ENCODE measurements at places on chromosomes 4 and X.

DNA sequence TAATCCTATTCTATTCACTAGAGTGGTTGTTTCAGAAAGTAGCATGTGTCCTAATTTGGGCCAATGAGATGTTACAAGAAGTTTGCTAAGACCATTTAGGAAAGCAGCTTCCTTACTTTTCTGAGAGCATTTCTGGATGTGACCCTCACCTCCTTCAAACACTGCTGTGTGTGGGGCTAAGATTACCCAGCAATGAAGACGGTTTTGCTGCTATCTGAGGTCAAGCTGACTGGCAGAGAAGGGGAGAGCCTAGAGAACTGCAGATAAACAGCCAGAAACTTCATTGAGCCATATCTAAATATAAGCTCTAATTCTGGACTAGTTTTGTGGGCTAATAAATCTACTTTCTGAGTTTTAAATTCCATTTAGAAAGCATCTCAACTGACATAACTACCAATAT, 36.4 kb downstream of the ZAR1 start:
- DNase-seq = no peak

GRCh38 chr4:25823632-25824031, 39.2 kb downstream of the SEL1L3 start:
- DNase-seq = no peak

GRCh38 chr4:74297539-74297938, 10.7 kb upstream of the EPGN start:
- no peak for DNase-seq

GRCh38 chr4:162408309-162408708, 244.5 kb upstream of the FSTL5 start:
- DNase-seq = no peak

- DNase-seq = no peak
Measured at GRCh38 chr4:144591401-144591800, 54.6 kb upstream of the HHIP start.

DNA sequence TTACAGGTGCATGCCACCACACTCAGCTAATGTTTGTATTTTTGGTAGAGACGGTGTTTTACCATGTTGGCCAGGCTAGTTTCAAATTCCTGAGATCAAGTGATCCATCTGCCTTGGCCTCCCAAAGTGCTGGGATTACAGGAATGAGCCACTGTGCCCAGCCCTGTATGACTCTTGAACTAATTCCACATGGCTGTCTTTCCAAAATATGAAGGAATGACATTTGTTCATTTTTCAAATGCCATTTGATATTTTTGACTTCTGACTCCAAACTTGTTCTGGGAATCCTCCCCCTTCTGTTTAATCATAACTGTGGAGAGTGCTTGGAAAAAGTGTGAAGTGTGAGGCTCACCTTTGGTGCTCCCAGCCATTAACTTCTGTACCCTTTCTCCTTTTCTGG, 119.2 kb downstream of the NHS start:
- DNase-seq = no peak

GRCh38 chrX:39665830-39666518, 431.8 kb downstream of the BCOR start:
- DNase-seq = no peak

- DNase-seq = no peak
Measured at GRCh38 chr4:13918110-13918509, 290.6 kb upstream of the BOD1L1 start.

DNA sequence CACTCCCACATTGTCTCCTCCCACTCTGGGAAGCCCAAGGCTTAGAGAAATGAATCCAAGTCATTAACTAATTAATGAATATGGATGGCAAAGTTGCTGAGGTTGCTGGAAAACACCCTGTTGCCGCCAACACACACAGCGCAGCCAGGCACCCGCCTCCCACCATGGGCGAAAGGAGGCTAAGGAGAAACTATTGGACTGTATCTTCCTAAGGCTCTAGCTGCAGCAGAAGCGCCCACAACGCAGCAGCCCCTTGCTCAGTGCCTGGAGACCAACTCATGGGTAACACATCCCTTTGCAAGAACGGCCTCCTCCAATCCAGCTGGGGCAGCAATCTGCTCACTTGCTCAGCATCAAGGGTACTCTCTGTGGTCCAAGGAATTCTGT, 34.2 kb downstream of the TSC22D3 start:
- DNase-seq = no peak

DNA sequence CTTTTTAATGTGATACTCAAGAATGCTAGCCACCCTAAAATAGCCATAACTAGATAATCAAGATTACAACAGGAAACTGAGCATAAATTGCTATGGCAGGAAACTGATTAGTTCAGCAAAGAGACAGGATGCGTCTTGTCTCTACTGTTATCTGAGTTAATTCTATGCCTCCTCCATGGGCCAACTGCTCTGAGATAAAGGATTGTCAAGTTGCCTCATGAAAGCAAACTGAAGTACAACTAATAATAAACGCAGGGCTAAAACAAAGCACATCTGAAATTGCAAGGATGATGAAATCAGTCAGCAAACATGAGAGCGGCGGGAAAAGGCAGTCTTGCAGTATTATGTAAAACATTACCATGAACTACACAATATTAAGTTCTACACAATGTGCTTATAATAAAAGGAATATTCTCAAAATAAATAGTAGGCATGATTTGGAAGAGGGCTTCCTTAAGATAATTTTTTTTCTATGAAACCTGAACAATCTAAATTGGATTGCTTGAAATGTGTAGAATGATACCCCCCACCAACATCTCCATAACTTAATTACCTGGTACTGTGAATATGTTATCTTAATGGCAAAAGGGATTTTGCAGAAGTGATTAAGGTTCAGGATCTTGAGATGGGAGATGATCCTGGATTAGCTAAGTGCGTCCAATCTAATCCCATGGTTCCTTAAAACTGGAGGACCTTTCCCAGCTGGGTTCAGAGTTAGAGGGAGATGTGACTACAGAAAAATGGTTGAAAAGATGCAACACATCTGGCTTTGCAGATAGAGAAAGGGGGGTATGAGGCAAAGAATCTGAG, 65.9 kb downstream of the ANTXR2 start:
- DNase-seq = no peak

GRCh38 chr4:129342819-129343408, 247.0 kb downstream of the C4orf33 start:
- no peak for DNase-seq

- no peak for DNase-seq
Measured at GRCh38 chrX:21757960-21758359, at the start of gene SMPX. Gene SMPX (minus strand): TSS chrX:21758116. CDS start chrX:21754290, 3,826 bp downstream.

DNA sequence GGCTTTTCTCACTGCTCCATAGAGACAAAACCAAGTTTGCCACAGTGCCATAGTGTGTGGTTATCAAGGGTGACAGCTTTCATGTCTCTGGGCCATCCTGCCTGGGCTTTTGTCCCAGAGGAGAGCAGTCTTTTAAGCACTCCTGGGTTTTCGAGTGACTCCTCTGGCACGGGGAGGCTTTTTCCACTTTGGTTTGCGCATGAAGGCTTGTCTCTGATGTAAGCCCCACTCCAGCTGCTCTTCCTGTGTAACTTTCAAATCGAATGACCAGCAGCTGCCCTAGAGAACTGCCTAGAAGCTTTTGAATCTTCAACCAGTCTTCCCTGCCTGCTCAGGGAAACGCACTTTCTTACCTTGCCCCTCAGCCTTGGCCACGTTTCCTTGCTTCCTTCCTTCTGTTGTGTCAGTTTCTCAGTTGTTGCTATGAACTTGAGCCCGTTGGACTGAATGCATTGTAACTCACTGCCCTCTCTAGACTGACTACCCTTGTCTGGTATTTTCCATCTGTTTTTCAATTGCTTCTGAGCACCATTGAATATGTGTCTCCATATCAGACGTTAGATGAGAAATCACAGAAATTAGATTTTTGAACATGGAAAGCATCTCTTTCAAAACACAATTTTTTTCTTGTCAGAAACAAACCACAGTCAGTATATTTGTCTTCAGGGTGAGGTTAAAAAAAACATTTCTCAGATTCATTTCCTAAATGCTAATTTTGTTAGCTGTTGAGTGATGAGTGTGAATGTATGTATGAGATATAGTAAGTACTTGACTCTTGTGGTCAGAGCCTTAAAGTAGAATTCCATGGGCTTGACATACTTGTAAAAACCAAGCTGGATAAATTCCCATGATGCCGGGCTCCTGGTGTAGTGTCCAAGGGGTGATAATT, 45.3 kb downstream of the SLC9A6 start:
- no peak for DNase-seq

GRCh38 chr4:147513952-147514351, 33.1 kb downstream of the EDNRA start:
- no peak for DNase-seq

DNA sequence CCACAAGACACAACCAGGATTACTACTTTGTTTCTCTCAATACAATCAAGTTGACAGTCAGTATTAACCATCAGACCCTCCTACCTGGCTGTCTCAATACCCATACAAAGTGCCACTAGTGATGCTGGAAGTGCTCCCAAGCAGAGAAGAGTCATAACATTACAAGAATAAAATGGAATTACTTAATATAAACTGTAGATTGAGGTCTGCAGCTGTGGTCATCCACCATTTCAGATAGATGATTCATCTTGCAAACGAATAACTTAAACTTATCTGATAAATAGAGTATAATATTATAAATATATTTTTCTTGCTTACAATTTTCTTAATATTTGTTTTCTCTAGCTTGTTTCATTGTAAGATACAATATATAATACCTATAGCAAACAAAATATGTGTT, 1034.2 kb upstream of the PCDH10 start:
- no peak for DNase-seq

GRCh38 chrX:32293962-32294700, 917.2 kb downstream of the DMD start:
- DNase-seq = no peak

DNA sequence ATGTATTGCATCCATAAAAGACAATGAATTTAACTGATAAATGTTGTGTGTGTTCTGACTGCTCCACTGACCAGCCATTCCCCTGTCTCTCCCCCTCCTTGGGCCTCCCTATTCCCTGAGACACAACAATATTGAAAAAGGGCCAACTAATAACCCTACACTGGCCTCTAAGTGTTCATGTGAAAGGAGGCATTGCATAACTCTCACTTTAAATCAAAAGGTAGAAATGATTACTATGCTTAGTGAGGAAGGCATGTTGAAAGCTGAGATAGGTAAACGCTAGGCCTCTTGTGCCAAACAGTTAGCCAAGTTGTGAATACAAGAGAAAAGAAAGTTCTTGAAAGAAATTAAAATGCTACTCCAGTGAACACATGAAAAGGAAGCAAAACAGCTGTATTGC, 152.7 kb downstream of the POU4F2 start:
- no peak for DNase-seq

DNA sequence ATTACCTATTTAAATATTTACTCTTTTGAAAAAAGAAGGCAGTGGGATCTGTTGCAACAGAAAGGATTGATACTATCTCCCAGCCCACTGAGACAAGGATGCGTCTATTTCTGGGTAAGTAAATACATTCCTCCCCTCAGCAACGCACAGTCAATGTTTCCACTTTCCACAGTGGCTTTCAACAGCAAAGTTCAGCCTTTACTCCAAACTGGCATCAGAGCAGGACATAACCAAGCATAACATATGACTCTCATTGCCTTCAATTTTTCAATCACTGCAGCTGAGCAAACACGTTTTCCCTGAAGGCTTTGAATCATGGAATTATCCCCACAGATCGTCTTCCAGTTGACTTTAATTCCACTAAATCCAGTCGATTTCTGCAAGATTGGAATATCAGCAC, 160.3 kb upstream of the FRG1 start:
- no peak for DNase-seq

GRCh38 chr4:83606898-83607297, 71.0 kb downstream of the GPAT3 start:
- DNase-seq = no peak

- no peak for DNase-seq
Measured at GRCh38 chr4:182215148-182215547, 28.1 kb upstream of the TENM3 start.

GRCh38 chr4:159983082-159983481, 880.2 kb downstream of the RAPGEF2 start:
- no peak for DNase-seq

GRCh38 chr4:166594326-166594946, 639.9 kb downstream of the SPOCK3 start:
- no peak for DNase-seq

- no peak for DNase-seq
Measured at GRCh38 chrX:13661735-13662288, 8.9 kb downstream of the TCEANC start.

DNA sequence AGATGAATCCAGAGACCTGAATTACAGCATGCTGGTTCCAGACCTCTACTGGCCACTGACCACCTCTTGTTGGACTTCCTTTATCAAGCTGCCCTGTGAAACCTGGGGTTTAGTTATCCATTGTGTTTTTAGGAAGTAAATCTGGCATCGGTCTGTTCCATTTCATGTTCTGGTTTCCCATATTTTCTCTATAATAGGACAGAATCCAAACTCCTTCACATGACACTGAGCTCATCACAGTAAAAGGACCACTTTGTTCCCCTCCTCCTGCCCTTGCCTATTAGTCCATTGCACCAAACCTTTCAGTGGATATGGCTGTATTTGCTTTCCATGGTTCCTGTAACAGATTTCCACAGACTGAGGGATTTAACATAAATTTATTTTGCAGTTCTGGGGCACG, 4.0 kb downstream of the MFAP3L start:
- DNase-seq = no peak

DNA sequence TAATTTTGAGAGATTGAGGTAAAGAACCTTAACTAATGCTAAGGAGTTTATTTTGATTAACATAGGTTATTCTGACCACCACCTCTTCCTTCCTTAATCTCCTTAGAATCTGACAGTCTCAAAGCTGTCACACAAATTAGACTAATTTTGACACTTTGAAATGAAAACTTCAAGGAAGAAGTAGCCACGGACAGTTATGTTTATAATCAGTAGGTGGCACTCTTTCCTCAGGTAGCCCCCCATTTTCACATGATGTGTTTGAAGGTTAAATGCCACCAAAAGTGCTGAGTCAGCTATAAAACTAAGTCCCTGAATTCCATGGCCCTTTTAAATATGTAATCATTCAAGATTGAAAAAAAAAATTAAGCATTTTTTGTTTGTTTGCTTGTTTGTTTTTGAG, 22.4 kb downstream of the TMEM33 start:
- DNase-seq = no peak

Data from stimulated activated CD4-positive, alpha-beta T cell treated with anti-CD3 and anti-CD28 coated beads, Interleukin-2, amount 100 ng/mL, for 24 hours (primary cell).